Occipital lobe (tissue), 3 donors: ENCODE measurements at places on chromosomes 5 and 9. TPM values are rescaled to one million over a fixed set of nuclear protein-coding genes. Genes with fewer than 3 reads are reported as not detected.

DNA sequence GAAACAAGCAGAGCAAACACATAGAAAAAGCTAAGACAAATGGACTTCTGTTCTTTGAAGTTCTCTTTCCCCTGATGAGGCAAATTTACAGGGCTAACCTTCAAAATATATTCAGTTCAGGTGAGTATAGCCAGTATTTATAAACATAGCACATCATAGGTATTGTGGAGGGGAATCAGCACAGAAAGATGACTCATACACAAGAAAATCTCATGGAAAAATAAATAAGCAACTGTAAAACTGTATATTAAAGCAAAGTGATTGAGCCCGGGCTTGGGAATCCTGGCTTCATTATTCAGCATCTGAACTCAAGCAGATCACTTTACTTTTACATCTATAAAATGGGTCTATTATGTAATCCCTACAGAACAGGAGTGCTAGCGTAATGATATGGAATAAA lies 173.5 kb upstream of the PAPPA start:
- no peak for DNase-seq

DNA sequence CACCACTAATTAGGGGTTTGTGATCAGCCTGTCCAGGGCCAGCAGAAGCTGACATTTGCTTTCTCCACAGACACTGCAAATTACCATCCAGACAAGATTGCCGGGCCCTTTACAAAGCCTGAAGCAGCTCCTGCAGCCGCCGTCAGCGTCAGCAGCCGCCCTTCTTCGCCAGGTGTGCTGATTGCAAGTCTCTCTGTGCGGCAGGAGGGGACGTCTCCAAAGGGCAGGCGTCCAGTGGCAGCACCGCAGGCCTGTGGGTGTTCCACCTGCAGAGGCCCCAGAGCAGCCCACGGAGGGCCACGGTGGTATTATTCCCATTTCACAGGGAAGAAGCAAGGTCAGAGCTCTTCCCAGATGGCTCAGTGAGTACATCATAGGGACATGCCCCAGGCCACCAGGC lies 108.0 kb upstream of the PPP1R26 start:
- no peak for DNase-seq

DNA sequence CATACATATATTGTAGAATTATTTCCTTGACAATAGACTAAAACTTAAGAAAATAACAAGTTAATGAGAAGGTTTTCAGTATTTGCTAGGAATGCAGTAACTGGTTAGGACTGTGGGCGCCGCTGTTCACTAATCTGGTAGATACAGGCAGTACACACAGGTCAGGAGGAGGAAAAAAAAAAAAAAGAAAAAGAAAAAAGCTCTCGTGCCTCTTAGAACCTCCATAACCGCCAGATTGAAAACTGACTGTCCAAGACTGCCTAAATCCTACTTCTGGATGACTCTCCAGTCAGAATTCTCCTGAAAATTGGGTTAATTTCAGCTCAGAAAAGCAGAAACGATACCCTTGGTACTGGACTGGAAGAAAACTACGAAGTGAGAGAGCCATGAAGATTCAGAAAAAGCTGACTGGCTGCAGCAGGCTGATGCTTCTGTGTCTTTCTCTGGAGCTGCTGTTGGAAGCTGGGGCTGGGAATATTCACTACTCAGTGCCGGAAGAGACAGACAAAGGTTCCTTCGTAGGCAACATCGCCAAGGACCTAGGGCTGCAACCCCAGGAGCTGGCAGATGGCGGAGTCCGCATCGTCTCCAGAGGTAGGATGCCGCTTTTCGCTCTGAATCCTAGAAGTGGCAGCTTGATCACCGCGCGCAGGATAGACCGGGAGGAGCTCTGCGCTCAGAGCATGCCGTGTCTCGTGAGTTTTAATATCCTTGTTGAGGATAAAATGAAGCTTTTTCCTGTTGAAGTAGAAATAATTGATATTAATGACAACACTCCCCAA lies at the start of gene PCDHGA1:
PCDHGA1 (plus strand) TSS at position 216 of the 782 bp plus-strand sequence.
- DNase-seq: no peak

DNA sequence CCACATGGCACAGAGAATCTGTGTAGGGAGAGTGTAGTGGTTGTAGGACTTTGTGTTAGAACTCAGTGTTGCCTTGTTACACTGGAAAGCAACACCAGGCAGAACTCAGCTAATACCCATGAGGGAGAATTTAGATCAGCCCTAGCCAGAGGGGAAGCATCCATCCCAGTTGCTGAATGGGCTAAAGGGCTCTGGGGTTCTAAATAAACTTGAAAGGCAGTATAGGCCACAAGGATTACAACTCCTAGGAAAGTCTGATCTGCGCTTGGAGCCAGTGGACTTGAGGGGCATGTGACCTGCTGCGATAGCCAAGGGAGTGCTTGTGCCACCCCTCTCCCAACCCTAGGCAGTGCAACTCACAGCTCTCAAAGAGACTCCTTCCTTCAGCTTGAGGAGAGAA lies 26.9 kb downstream of the PTGS1 start:
- no peak for DNase-seq

DNA sequence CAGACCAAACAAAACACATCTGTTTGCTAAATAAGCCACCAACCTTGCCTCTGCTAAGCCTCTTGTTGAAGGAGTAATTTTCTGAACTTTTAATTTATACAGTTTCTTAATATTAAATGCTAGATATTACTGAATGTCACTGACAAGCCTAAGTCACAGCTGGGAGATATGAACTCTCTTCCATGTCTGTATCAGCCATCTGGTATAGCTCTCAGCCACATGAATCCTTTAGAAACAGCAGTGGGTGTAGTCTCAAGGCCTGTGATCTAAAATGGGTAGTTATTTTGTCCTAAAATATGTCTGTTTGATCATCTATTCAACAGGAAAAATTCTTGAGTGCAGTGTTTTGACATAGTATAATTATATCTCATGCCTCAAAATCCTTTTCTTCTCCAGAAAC lies 97.2 kb downstream of the CAMK4 start:
- no peak for DNase-seq

SAXO1 gene
- total RNA-seq: not detected

PCDHA11 gene
- total RNA-seq: 38.8 TPM

FBP2 gene
- not detected for total RNA-seq

DNA sequence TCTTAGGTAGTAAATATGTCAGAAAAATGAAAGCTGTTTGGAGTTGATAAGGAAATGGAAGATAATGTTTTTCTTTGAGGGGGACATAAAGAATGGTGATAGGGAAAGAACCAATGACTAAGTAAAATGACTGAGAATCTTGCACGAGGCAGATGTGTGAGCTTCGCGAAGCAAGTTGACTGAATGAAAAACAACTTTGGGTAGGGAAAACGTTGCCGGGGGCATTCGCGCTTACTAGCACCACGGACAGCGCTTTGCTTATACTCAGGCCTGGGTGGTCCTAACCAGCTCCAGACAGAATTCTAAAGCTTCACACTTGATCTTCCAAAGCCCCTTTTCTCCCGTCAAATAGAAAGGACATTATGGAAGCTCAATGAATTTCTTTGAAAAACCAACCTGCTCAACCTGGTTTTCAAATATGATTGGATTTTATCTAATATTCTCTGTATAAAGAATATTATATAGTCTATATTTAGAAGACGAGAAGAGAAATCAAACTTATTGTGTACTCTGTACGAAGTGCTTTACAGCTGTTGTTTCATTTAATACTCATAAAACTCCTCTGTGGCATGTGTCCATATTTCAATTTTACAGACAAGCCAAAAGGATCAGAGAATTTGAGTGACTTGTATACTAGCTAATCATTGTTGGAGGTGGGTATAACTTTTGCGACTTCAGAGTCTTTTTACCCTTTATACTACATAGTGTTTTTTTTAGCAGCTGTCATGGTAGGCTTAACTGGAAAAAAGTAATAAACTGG lies 1.9 kb upstream of the CDKN2B start:
- no peak for DNase-seq

CCL21 gene
- not detected for total RNA-seq

- DNase-seq: no peak
Measured at GRCh38 chr5:1479581-1480188, 34.4 kb upstream of the SLC6A3 start.

TRIM7 gene
- total RNA-seq: 0.78 TPM

PCDHGB7 gene
- total RNA-seq: 15.6 TPM

NSG2 gene
- total RNA-seq: 565 TPM

GRCh38 chr9:2679011-2679410 lies 38.3 kb upstream of the KCNV2 start:
- DNase-seq: no peak

SKP1 gene
- total RNA-seq: 178 TPM

DNA sequence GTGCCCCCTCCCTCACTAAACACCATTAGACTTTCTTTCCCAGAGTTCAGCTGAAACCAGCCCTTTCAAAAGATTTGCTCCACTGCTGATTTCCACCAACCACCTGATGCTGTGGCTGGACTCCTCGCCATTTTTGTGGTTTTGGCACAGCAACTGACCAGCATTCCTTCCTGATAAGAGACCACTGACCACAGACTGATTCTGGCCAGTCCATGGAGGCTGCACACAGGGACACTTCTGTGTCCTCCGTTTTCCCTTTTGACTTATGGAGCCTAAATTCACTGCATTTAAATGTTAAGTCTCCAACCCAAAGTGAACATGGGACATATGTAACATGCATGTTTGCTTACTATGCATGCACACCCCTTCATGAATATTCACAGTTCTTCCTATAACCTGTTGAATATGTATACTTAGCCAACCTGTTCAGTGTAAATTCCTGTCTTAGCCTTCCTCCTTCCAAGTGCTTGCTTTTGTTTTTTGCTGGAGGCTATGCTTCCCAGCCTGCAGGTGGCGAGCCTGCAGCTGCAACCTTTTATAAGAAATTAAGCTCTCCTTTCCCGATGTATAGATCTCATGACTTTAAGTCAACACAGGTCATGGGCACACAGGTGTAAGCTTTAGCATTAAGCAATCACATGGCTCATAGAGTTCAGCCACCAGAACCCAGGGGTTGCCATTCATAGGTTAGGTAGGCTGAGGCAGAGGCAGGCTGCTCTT lies 78.7 kb downstream of the ACTL7B start:
- no peak for DNase-seq

DNA sequence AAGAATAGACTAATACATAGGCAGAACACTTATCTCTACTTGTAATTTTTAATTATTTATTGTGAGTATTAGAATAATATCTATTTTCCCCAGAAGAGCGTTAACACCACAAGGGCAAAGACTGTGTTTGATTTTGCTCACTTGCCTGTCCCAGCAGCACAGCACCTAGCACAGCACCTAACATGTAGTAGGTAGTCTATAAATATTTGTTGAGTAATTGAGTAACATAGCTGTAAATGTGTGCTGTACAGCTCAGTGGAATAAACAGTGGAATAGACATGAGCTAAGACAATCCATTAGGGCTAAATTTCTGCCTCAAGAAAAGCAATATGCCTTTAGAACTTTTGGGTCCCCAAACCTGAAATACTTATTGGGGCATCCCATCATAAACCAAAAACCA lies 49.3 kb upstream of the VCAN start:
- DNase-seq: no peak

GRCh38 chr9:21568484-21568883 lies 86.4 kb upstream of the IFNE start:
- DNase-seq: no peak

GRCh38 chr5:10524376-10525123 lies 39.3 kb upstream of the ANKRD33B start:
- peak; percentile 46 for DNase-seq

GRCh38 chr5:172943906-172944305 lies 15.3 kb upstream of the RPL26L1 start:
- DNase-seq: no peak

GRCh38 chr5:159301466-159301865 lies 28.8 kb downstream of the IL12B start:
- DNase-seq: no peak

DNA sequence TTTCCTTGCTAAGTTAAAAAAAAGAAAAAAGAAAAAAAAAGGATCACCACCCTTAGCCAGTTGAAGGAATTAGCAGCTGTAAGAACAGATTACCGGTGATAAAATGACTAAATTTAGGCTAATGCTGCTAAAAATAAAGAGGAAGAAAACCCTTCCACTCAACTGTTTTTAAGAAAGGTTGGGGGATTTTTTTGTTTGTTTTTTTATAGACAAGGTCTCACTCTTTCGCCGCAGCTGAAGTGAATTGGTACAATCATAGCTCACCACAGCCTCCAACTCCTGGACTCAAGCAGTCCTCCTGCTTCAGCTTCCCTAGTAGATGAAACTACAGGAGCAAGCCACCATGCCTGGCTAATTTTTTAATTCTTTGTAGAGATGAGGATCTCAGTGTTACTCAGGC lies 101.7 kb downstream of the SNCAIP start:
- DNase-seq: no peak

IFNB1 gene
- total RNA-seq: not detected

- DNase-seq: no peak
Measured at GRCh38 chr5:7849681-7850394, 1.1 kb downstream of the CFAP90 start.

DNA sequence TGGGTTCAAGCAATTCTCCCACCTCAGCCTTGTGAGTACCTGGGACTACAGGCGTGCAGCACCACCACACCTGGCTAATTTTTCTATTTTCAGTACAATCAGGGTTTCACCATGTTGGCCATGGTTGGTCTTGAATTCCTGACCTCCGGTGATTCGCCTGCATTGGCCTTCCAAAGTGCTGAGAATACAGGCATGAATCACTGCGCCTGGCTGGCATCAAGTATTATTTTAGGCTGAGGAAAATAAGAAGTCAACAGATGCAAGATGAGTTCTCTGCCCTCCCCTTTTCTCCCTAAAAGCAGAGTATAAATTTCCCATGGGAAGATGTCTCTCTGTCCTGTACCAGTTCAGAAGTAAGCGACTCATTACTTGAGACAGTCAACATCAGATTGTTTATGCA lies 71.5 kb downstream of the ELAVL2 start:
- DNase-seq: no peak

HK3 gene
- total RNA-seq: 0.31 TPM

- no peak for DNase-seq
Measured at GRCh38 chr5:42366051-42366450, 57.2 kb upstream of the GHR start.

ANGPTL2 gene
- 2.7 TPM for total RNA-seq

GRCh38 chr5:73393611-73394489 lies 54.7 kb downstream of the FOXD1 start:
- DNase-seq: no peak

DMGDH gene
- 1.2 TPM for total RNA-seq

GRCh38 chr5:125059255-125060002 lies 313.0 kb upstream of the ZNF608 start:
- DNase-seq: no peak

GRCh38 chr9:132507670-132508469 lies 74.5 kb upstream of the BARHL1 start:
- peak; percentile 8 for DNase-seq
